Hematopoietic multipotent progenitor cell treated with erythropoietin and hydrocortisone succinate and interleukin-3 and kit ligand, for 6 days (in vitro differentiated cells): ENCODE measurements at places on chromosomes 16 and 17.

DNA sequence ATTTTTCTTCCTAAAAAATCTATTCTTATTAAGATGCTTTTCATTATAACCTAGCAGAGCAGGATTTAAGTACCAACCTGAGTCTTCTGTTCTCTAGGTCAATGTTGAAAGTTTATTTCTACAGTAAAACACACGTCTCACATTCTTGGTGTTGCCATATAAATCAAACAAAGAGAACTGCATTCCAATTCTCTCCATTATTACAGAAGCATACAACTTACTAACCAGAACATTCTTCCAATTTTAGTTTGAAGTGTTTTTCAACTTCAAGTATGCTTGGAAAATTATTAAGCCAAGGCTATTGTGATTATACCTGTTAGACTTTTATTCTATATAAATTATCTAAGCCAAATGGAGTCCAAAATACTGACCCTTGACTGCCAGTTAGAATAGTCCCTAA, 110.4 kb upstream of the PMFBP1 start:
- no peak for DNase-seq

DNA sequence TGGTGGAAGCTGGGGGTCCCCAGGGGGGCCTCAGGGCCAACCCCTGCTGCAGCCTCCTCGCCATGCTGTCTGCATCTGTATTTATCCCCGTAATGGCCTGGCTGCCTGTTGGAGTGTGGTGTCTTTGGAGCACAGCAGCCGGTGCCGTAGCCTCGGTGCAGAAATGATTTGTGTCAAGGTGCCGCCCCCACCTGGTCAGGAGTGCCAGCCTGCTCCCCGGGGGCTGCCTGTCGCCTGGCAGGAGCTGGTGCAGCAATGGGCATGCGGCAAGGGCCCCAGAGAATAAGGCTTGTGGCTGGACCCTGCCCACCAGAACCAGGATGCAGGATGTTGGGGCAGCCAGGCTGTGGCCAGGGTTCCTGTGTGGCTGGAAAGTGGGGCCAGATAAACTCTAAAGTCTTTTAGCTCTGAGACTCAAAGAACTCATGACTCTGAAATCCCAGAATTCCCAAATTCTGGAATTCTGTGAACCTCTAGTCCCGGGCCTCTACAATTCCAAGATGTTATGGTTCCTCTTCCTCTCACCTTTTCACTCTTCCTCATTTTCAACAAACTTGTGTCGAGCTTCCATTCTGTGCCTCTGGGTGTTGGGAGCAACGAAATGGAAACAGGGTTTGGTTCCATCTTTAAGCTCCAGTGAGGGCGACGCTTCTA, 5.9 kb downstream of the CPNE2 start:
- no peak for DNase-seq

- no peak for DNase-seq
These were observed 480 bp downstream of the MRPS7 start for GRCh38 chr17:75262112-75262606.

GRCh38 chr17:79974566-79975497, 60.8 kb downstream of the TBC1D16 start:
- peak; percentile 35 for DNase-seq

DNA sequence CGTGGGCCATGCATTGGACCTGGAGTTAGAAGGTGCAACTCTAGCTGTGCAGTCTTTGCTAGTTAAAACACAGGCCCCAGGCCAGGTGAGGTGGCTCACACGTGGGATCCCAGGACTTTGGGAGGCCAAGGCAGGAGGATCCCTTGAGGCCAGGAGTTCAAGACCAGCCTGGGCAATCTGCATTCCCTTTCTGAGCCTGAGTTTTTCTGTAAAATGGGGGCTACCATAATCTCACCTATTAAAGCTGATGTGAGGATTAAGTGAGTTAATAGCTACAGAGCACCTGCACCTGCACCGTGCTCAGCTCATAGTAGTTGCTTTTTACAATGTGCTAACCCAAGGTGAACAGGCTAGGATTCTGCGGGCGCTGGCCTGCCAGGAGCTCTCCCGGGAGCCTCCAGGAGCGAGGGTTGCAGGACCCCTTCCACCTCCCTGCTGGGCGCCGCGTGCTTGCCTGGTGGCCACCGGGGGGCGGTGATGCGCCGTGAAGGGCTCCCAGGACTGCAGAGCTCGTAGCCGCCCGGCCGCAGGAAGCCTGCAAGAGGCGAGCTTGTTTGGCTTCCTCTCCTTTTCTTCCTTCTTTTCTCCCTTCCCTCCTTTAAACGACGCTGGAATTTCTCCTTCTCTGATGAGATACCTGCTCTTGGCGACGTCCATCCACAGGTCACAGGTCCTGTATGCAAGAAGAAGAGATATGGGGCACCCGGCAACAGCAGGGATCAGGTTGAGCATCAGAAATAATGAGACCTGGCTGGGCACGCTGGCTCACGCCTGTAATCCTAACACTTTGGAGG, 51.3 kb downstream of the ZFP90 start:
- DNase-seq: peak; percentile 70

DNA sequence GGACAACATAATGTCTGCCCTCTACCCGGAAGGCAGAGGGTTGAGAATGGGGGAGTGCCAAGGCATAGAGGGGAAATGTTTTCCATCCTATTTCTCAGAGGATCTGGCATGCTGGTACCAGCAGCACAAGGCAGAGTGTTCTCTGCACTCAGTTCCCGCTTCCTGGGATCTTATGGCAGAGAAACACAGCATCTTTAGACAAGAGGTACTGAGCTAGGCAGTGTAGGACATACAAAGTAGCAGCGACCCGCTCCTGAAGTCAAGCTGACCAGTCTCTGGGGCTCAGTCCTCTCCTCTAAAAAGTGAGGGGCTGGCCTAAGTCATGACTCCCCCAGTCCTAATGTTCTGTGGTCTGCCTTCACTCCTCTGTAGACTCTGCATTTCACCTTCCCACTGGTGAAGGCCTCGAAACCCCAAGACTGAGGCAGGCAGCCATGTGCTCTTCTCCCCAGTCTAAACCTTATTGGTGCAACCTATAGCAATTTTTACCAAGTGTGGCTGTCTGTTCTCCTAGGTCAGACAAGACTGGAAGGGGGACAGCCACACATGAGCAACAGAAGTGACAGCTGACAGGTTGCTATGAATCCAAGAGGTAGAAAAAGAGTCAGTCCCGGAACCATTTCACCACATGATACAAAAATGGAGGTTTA, 11.3 kb upstream of the TSPOAP1 start:
- peak; percentile 36 for DNase-seq

- DNase-seq: no peak
These were observed 113.5 kb downstream of the CLEC16A start for GRCh38 chr16:11057711-11058345.

DNA sequence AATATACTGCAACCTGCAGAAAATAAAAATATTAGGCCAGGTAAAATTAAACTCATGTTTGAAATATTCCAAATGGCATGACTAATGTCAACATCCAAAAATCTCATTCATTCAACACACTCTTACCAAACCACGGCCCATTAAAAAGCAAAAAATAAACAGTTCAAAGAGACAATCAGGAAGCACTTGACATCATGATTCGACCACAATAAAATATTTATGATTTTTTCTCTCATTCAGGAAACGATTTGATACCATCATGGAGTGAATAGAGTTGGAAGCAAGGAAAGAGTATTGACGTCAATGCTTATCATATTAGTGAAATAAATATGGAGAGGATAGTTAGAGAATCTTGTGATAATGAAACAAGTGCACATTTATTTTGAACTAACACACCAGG, 354.1 kb downstream of the KCNJ2 start:
- no peak for DNase-seq

DNA sequence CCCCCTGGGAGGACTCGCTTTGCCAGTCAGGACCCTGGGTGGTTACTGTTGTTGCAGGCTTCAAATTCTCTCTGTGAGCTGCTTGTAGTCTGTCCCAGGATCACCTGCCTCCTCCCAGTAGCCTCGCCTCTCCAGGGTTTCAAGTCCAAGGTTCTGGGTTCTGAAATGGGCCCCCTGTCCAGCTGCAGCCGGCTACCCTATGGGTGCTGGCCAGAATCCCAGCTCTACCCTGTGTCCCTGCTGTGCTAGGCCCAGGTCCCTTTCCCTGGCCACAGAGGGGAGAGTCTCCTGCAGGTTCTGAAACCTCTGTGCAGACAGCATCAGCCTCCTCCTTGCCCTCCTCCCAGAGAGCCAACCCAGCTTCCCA, 21.4 kb downstream of the UNC13D start:
- DNase-seq: no peak
